ENCODE measurements at places on chromosomes 7 and 10. TPM values are rescaled to one million over a fixed set of nuclear protein-coding genes. Genes with fewer than 3 reads are reported as not detected.

Gene TMEM139
- 2.5 TPM for total RNA-seq

Gene ANKRD61
- total RNA-seq: 0.63 TPM

Gene SGCE
- 52.5 TPM for total RNA-seq

Gene CARD11
- not detected for total RNA-seq

Gene VENTX
- total RNA-seq: 0.26 TPM

Gene GDI2
- total RNA-seq: 283 TPM

Gene NCF1
- total RNA-seq: not detected

Gene DOCK1
- 53.8 TPM for total RNA-seq

Gene ZPBP
- not detected for total RNA-seq

Gene OR6V1
- total RNA-seq: not detected

Gene ANKRD30A
- not detected for total RNA-seq
